ENCODE measurements at places on chromosomes 12 and 14. TPM values are rescaled to one million over a fixed set of nuclear protein-coding genes. Genes with fewer than 3 reads are reported as not detected.

- no peak for DNase-seq
Observed at GRCh38 chr12:124369827-124370378, 75.0 kb downstream of the RFLNA start.

- DNase-seq, result no peak
Observed at GRCh38 chr12:131948166-131948712, 1.5 kb upstream of the EP400 start.

DNA sequence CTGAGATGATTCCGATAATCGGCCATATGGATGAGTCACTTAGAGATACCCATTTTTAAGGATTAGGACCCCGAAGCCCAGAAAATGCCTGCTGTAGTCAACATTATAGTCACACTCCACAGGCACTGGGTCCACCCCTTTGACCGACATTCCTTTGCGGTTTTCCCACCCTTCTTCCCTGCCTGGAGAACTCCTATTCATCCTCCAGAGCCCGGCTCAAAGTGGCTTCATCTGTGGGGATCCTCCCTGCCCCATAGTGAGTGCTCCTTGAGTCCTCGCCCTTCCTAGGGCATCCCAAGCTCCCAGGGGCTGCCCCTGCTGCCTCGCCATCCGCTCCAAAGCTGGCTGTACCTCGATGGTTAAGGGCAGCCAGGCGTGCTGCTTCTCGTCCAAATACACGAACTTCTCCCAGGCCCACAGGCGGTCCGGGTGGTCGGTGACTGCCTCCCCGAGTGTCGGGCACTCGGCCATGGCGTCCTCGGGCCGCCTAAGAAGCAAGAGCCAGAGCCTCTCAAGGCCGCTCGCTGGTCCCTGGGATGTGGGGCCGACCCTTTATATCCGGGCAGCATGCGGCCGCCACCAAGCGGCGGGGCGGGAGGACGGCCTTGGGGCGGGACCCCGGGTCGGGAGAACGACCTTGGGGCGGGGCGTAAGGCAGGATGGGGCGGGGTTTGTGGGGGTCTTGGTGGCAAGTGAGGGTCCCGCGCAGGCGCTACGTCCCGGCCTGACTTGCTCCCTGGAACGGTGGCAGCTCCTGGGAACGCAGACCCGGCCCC, at the start of gene TCL1A:
TCL1A (minus strand) TSS at position 530 of the 776 bp plus-strand sequence; CDS start at position 471, 59 bp downstream.
- DNase-seq, result no peak

- no peak for DNase-seq
Observed at GRCh38 chr14:52703664-52704063, 3.3 kb upstream of the PSMC6 start.

- no peak for DNase-seq
Observed at GRCh38 chr14:53793790-53794505, 162.7 kb downstream of the BMP4 start.

DNA sequence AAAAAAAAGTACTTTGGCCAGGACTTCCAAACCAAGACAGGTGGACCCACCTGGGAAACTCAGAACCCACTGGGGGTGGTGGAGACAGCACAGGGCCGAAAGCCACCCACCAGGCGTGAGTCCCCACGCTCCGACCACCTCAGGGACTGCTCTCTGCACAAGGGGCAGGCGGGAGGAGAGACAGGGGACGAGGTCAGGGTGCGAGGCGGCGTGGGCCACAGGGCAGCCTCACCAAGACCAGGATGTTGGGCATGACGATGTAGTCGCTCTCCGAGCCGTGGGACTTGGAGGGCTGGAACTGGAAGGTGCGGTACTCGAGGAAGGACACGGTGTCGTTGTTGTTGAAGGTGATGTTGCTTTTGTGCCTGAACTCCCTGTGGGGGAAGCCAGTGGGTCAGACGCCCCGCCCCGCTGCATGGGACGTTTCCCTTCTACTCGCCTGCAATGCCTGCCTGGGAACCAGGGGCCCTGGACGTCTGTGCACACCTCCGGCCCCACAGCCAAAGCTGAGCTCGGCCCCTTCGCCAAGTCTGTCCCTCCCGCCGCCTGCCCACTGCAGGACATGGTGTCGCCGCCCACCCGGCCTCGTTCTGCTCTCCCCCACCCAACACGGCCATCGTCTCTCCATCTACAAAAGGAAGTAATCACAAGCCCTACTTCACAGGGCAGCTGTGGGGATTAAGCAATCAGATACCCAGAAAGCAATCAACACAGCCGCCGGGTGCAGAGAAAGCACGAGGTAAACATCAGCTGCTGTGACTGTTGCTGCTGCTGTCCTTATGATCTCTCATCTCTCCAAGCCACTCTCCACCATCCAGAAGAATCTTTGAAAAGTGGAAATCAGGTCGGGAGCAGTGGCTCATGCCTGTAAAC, 48.7 kb downstream of the SCARB1 start:
- DNase-seq, result no peak

- DNase-seq, result no peak
Observed at GRCh38 chr14:104702106-104702505, 12.7 kb downstream of the INF2 start.

DNA sequence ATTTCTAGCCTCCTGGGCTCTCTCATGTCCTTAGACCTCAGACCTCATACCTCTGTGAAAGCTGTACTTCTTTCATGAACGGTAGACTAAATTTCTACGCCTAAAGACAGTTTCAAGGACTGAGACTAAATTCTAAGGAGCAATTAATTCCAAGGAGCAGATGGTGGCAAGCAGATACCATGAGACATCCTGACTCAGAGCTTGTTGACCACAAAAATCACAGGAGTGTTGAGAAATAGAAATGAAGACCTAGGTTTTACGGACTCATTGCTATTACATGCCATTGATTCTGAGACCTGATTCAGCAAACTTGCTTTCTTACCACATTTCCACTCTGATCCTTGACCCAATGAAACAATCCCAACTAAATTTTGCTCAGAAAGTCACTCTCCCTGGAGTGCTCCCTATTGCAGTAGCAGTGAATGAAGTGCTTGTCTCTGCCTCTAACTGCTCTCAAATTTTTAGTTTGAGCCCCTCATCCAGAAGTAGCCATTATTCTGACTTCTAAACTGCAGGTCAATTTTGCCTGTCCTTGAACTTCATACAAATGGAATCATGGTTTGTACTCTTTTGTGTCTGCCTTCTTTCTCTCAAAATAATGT, 52.0 kb downstream of the PEX5 start:
- no peak for DNase-seq

DNA sequence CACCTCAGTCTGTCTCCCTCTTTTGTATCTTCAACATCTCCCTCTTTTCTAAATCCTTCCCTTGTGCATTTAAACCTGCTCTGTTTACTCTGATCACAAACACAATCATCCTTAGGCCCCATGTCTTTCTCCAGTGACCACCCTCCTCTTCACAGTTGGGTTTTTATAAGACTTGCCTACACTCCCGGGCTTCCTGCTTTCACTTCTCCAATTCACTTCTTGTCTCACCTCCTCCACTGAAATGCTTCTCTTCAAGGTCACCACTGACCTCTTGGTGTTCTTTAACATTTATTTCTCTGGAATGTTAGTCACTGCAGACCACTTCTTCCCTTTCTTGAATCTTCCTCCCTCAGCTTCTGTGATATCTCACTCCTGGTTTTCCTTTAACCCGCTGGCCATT, 8.7 kb upstream of the SMCO2 start:
- DNase-seq, result no peak

DNA sequence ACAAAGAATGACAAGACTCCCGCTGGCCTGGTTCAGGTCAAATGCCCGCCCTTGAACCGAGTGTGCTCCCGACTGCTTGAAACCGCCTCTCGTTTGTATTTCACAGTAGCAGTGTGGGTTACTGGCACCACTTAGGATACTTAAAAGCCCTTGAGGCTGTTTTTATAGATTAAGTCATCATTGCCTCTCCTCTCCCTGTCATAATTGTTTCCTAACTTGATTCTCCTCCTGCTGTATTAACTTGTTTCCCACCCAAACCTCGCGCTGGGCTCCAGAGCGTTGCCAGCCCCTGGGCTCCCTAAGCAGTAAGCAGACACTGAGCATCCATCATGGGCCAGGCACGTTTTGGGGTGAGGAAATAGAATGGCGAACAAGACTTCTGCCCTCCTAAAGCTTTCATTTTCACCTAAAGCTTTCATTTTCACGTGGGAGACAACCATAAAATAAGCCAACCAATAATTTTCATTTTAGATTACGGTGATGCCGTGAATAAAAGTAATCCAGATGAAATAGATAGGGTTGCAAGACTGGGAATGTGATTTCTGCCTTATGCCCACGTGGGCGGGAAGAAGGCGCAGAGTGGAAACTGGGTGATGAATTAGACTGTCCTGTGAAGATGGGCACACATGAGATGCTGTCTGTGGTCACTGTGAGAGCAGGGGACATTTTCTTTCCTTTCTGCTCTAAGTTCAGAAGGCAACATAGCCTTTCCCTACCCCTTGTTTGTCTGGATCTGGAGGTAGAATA, 97.5 kb downstream of the PPP2R5C start:
- no peak for DNase-seq

DNA sequence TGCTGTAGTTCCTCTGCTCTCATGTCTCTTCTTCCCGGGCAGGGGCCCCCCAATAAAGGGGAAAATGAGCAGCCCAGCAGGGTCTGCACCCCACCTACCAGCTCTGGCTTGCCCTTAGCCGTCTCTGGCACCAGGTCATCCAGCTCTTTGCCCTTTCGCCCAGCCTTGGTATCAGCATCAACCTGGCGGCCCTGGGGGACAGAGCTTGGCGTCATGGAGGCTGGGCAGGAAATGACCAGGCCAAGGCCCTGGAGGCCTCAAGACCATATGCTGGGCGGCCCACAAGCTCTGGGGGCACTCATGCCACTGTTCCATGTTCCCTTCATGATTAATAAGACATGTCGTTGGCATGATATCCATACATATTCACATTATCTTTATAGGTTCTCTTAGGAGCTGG, 14.7 kb downstream of the MYL6 start:
- no peak for DNase-seq

DNA sequence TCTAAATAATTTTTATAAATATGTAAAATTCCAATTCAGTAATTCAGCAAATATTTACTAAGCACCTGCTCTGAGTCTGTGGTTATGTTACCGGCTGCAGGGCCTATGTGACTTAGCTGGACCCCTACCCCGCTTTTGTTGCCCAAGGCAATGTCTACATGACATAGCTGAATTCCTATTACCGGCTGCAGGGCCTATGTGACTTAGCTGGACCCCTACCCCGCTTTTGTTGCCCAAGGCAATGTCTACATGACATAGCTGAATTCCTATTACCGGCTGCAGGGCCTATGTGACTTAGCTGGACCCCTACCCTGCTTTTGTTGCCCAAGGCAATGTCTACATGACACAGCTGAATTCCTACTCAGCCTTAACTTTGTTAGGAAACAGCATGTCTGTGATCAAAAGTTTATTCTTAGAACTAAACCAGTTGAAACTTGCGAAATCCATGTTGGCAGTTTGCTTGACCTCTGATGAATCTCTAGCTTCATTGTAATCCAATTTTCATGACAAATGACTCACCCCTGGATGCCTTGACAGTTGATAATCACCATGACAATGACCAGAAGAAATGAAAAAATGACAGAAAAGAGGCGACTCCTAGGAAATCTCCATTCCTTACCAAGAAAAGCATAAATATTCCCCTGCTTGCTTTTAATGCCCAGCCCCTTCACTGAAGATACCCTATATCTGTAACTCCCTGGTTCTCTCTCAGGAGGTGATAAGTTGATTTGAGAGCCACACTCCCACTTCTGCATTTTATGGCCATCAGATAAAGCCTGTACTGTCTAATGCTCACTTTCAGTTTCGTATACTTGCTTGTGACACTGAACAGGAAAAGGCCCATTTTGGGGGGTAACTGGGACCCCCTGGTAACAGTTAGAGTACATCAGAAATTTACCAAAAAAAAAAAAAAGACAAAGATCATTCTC, 148.4 kb upstream of the SYT10 start:
- DNase-seq, result no peak

- peak; percentile 56 for DNase-seq
Observed at GRCh38 chr14:78022059-78022458, 148.1 kb upstream of the NRXN3 start.

CLEC6A gene
- not detected for total RNA-seq

- DNase-seq, result no peak
Observed at GRCh38 chr14:34851395-34851794, 23.8 kb downstream of the BAZ1A start.

- DNase-seq, result peak; percentile 69
Observed at GRCh38 chr12:118645219-118645618, 268.9 kb downstream of the SUDS3 start.

SCNN1A gene
- 23.1 TPM for total RNA-seq

CRIP1 gene
- 5.1 TPM for total RNA-seq

GRCh38 chr14:51262868-51263267, 22.8 kb downstream of the TMX1 start:
- no peak for DNase-seq

DNA sequence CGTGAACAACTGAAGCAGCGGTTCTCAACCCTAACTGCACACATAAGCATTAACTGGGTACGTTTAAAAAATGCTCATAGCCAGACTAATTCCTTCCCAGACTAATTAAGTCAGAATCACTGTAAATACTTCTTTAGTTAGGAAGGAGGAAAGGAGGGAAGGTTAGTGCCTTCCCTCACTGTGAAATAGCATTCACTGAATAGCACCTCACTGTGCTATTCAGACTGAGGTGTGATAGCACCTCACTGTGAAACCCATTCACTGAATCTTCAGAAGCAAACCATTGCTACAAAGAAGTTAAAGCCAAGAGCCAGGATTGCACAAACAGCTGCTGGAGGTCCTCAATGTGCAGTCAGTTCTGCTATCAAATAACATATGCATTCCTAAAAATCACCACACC, 58.8 kb downstream of the RTN1 start:
- DNase-seq, result no peak

DNA sequence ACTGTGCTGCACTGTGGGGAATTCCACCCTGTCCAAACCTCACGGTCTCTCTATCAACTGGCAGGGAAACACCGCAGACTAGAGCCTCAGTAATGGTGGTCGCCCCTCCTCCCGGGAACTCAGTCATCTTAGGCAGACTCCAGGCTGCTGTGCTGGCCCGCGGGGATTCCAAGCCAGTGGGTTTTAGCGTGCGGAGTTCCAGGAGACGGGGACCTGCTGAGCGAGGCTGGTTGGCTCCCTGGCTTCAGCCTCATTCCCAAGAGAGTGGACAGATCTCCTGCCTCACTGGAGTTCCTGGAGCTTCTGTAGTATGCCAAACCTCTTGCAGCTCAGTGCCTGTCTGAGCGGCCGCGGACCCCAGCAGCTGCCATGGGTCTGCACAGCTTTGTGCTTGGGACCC, 455.6 kb downstream of the CCDC91 start:
- no peak for DNase-seq

DNA sequence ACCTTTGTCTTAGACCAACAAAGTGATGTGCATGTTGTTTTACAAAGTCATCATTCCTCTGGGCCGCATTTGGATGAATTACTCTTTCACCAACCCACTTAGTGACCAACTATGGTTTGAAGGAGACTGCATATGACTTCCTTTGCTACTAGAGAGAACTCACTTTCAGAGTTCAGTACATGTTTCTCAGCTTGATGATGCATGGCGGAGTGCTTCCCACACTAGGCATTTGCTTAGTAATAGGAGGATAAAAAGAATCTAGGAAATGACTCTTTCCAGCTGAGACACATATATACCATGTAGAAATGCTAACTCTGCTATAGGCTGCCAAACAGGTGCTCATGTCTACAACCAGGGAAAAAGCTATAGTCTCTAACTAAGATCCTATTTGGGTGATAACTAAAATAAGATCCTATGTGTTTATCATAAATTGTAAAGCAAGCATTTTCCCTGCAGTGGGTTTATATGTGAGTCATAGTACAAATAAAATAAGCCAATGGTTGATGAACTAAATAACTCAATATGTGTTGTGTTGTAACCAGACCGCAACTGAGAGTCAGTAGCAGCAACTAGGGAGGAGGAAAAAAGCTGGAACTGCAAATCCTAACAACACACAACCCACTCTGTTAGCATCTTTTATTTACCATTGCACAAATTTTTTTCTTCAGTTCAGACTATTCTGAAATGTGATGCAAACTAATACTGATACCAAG, 87.2 kb downstream of the TSPAN8 start:
- DNase-seq, result no peak
